Fibroblast of gingiva (primary cell): ENCODE measurements at places on chromosomes 11 and 22.

GRCh38 chr11:47606731-47607130, 12.5 kb upstream of the C1QTNF4 start:
- no peak for DNase-seq

- no peak for DNase-seq
These were observed 7.4 kb downstream of the ARHGEF17 start for GRCh38 chr11:73315293-73316020.

- no peak for DNase-seq
These were observed 49.3 kb upstream of the PAX6 start for GRCh38 chr11:31860391-31860790.

DNA sequence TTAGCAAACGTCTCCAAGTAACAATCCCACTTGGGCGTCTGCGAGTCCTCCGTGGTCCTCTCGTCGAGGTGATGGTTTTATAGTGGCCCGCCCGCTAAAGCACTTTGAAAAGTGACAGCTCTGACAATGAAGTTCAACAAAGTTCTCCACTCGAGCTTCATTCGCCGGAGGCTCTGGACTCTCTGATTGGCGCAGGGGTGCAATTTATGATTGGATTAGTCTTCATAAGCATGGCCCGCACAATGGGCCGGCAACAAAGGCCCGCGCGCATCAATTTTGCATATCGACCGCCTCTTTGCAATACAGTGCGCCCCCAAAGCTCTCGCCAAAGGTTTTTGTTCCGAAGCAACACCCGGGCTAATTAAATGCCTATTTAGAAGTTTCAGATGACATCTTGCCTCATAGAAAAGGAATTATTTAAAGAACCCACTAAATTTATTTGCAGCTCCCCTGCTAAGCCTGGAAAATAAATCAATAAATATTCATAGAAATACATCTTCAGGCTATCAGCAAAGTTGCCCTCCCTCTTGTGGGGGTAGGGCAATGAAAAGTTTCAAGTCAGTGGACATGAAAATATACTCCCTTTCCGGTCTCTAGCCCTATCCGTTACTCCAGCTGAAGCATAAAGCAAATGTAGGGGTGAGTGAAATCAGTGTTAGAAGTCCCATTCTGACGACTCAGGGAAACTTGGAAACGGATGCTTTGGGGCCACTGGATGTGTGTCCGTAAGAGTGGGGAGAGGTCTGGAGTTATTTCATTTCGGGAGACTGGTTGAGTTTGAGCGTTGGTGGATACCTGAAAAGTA, at the start of gene DBX1:
TSS of gene DBX1 (minus strand) at position 51 of the 805 bp plus-strand sequence. CDS start 151 bp downstream, outside the sequence.
- no peak for DNase-seq

- peak; percentile 55 for DNase-seq
These were observed 165.7 kb downstream of the COMMD9 start for GRCh38 chr11:36123336-36124101.

DNA sequence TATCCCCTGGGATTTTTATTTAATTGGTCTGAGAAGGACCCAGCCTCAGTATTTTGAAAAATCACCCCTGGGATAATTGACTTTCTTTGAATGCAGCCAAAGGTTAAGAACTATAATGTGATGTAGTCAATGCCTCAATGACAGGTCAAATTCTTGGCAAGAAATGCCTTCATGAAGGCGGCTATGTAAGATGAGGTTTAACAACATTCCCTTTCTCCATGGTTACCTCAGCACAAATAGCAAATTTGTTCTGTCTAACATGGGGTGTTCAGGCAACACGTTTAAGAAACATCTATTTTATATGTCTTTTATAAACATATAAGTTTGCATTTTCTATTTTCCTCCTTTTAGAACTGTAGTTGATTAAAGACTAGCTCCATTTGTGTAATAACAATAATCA, 5.3 kb downstream of the SLN start:
- DNase-seq: no peak

DNA sequence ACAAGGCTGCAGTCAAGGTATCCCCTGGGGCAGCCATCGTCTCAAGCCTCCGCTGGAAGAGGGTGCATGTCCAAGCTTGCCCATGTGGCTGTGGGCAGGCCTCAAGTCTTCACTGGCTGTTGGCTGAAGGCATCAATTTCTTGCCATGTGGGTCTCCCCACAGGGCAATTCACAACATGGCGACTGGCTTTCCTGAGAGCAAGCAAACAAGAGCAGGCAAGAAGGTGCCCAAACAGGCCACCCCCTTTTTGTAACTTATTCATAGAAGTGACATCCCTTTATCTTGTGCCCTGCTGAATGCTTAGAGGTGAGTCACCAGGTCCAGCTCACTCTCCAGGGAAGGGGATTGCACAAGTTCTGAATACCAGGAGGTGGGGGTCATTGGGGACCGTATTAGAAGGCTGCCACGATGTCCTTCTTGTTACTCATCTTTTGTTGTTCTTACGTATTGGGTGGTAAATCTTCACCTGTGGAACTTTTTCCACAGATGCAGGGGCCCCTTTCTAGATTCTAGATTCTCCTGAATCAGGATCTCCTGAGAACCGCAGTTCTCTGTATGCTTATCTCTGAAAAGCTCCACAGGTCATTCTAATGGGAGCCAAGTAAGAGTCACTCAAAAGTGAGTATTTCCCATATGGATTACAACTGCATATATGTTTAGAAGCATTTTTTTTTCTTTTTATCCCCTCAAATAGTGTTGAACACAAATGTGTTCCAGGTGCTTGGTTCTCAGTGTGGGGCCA, 44.2 kb upstream of the MICAL2 start:
- DNase-seq: peak; percentile 80

- DNase-seq: no peak
These were observed 22.6 kb downstream of the POU2AF3 start for GRCh38 chr11:111320728-111321568.

DNA sequence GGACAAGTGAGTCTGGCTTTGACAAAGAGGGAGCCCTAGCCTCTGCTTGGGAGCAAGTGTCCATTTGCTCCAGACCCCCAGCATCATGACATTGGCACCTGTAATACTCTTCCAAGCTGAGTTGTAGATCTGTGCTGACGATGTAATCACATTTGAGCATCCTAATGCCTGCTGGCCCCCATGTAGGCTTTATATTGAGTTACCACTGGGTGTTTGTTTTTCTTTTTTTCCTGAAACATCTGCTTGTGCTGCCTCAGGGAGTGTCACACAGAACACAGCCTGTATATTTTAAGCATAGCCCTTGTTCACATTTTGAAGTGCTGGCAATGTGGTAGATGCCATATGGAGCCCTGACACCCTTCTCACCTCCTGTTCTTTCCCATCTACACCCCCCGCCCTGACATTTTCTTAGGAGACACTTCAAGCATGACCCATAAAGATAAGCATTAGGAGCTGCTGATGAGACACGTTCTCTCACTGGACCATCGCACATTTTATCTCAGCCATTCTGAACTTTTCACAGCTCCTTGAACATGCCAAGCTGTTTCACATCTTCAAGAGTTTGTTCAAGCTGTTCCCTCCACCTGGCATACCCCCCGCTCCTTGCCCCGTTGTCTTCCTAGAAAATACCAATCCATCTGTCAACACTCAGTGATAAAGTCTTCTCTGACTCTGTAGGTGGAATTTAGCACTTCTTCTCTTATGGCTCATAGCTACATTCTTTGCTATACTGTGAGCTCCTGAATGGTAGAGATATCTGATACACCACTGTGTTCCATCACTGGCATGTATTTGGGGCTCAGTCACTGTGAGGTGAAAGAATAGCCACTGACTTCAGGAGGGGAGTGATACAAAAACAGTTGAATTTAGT, 128.7 kb downstream of the TRIM44 start:
- peak; percentile 7 for DNase-seq

- no peak for DNase-seq
These were observed 62.5 kb downstream of the MACROD1 start for GRCh38 chr11:64103277-64103985.

GRCh38 chr11:910589-911030, at the start of gene CHID1:
CHID1 (minus strand) TSS chr11:910810; CDS start chr11:904816, 5,994 bp downstream.
- peak; percentile 71 for DNase-seq

GRCh38 chr11:40100162-40100553, 1359.3 kb downstream of the LRRC4C start:
- DNase-seq: no peak

DNA sequence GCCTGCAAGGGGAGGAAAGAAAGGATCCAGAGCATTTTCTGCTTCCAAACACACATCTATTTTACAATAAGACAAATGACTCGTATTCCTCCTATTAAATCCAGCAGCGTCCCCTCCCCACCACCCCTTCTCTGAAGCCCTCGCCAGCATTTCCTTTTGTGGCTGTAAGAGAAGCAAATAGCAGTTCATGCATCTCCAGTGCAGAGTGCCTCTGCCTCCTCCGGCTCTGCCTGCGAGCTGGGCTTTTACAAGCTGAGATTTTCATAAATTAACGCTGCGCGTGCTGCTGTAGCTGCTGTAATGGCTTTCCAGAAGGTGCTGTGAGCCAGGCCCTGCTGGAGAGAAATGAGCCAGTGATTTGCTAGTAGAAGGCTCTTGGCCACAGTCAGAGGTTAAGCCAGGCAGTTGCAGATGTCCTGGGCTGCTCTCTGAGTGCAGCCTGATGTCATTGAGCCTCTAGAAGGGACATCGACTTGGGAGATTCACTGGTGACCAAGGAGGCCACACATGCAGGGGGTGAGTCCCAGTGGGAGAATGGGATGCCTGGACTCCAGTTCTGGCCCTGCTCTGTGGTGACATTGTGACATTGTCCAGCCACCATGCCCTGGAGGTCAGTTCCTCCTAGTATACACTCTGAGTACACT, 134.5 kb upstream of the NAV2 start:
- peak; percentile 67 for DNase-seq

DNA sequence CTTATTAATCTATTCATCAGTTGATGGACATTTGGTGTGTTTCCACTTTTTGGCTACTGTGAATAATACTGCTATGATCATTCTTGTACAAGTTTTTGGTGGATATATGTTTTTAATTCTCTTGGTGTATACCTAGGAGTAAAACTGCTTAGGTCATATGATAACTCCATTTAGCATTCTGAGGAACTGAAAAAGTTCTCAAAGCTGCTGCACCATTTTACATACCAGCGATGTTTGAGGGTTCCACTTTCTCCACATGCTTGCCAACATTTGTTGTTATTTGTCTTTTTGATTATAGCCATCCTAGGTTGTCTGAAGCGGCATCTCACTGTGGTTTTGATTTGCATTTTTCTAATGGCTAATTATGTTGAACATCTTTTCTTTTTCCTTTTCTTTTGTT, 4.1 kb upstream of the ACER3 start:
- DNase-seq: no peak

GRCh38 chr11:19766810-19767209, 54.2 kb downstream of the NAV2 start:
- no peak for DNase-seq
